Panc1 (cell line): ENCODE measurements at places on chromosomes 5 and 9. TPM values are rescaled to one million over a fixed set of nuclear protein-coding genes. Genes with fewer than 3 reads are reported as not detected.

DNA sequence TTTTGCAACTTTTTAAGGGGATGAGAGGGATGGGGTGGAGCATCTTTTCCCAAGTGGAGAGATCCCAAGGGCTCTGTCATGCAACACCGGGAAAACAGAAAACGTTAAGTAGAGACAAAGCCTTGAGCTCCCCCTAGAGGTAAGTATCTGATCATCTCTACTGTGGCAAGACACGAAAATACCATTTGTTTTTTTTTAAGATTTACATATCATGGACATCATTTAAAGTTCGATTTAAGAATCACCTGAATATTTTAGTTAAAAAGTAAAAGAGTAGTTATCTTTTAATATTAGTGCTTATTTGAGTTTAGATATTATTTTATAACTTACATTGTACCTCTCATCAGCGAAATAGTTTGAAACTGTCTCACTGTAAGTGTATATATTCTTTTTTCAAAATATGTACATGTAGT is 200.4 kb downstream of the LRRC70 start:
- H3K36me3 ChIP-seq, result no peaks in the 10 kb centered on the region
- no peaks in the 10 kb centered on the region for H3K27me3 ChIP-seq
- H3K27ac ChIP-seq, result no peak overlapping the region
- H3K4me1 ChIP-seq, result no peaks in the 10 kb centered on the region

GRCh38 chr5:171750311-171750788 is 35.3 kb upstream of the SMIM23 start:
- no peaks in the 10 kb centered on the region for H3K36me3 ChIP-seq
- H3K4me1 ChIP-seq, result no peaks in the 10 kb centered on the region
- no peak for DNase-seq
- H3K27ac ChIP-seq, result no peak overlapping the region
- no peaks in the 10 kb centered on the region for H3K27me3 ChIP-seq
- H3K4me3 ChIP-seq, result no peak overlapping the region

GRCh38 chr5:177432143-177432838 is 5.8 kb downstream of the GRK6 start:
- no peak overlapping the region for H3K27ac ChIP-seq
- DNase-seq, result no peak
- H3K36me3 ChIP-seq, result no peaks in the 10 kb centered on the region; the same call in 1 of the 2 replicates
- H3K27me3 ChIP-seq, result no peaks in the 10 kb centered on the region

DNA sequence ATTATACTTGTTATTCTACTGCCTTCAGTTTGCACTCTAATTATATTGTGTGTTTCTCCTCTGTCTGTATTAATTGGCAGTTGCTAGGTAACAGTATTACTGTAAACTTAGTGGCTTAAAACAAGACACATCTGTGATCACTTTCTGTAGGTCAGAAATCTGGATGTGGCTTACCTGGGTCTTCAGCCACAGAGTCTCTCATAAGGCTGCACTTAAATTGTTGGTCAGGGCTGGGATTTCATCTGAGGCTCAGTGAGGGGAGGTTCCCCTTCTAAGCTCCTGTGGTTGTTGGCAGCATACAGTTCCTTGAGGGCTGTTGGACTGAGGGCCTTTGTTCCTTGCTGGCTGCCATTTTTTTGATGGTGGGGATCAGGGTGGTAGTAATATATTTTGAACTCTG is 68.8 kb downstream of the SLC44A1 start:
- H3K27me3 ChIP-seq, result no peaks in the 10 kb centered on the region
- no peaks in the 10 kb centered on the region for H3K36me3 ChIP-seq
- H3K4me3 ChIP-seq, result no peak overlapping the region
- H3K27ac ChIP-seq, result no peak overlapping the region

DNA sequence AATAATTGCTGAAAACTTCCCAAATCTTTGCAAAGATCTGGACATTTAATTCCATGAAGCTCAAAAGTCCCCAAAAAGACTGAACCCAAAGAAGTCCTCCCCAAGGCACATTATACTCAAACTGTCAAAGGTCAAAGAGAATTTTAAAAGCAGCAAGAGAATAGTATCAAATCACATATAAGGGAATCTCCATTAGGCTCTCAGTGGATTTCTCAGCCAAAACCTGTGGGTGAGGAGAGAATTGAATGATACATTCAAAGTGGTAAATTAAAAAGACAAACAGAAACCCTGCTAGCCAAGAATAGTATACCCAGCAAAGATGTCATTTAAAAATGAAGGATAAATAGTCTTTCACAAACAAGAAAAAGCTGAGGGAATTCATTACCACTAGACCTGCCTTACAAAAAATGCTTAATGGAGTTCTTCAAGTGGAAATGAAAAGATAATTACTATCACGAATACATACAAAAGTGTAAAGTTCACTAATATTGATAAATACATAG is 134.1 kb downstream of the NDUFS4 start:
- H3K36me3 ChIP-seq, result no peaks in the 10 kb centered on the region
- H3K27ac ChIP-seq, result no peak overlapping the region
- no peak for DNase-seq

- H3K27ac ChIP-seq, result no peak overlapping the region
- H3K36me3 ChIP-seq, result no peaks in the 10 kb centered on the region
- DNase-seq, result no peak
- H3K4me3 ChIP-seq, result no peak overlapping the region
- H3K4me1 ChIP-seq, result no peaks in the 10 kb centered on the region
These were observed 464.5 kb downstream of the ICE1 start for GRCh38 chr5:5886812-5887486.

GRCh38 chr5:119397518-119398380 is 41.9 kb downstream of the TNFAIP8 start:
- no peaks in the 10 kb centered on the region for H3K36me3 ChIP-seq
- H3K27ac ChIP-seq, result no peak overlapping the region
- DNase-seq, result no peak
- no peak overlapping the region for H3K4me3 ChIP-seq
- H3K4me1 ChIP-seq, result peaks cover 3% of the 10 kb centered on the region; the same call in 1 of the 2 replicates

- no peak overlapping the region for H3K27ac ChIP-seq
- H3K4me3 ChIP-seq, result no peak overlapping the region
- DNase-seq, result no peak
- no peaks in the 10 kb centered on the region for H3K36me3 ChIP-seq
- H3K4me1 ChIP-seq, result no peaks in the 10 kb centered on the region
- no peaks in the 10 kb centered on the region for H3K27me3 ChIP-seq
These were observed 19.8 kb upstream of the EXOC3 start for GRCh38 chr5:423233-423565.

Gene MVB12B
- total RNA-seq, result 9.4 TPM

Gene LCP2
- total RNA-seq, result 0.36 TPM

GRCh38 chr9:92669527-92669889 is 423 bp downstream of the IPPK start:
- peak overlapping the region; percentile 92 for H3K4me3 ChIP-seq
- H3K27me3 ChIP-seq, result no peaks in the 10 kb centered on the region
- H3K36me3 ChIP-seq, result peaks cover 6% of the 10 kb centered on the region; the same call in 1 of the 2 replicates
- peak overlapping the region; percentile 77 for H3K27ac ChIP-seq
- DNase-seq, result no peak

Gene GRM6
- total RNA-seq, result not detected

- H3K27ac ChIP-seq, result no peak overlapping the region
- no peaks in the 10 kb centered on the region for H3K4me1 ChIP-seq
- H3K36me3 ChIP-seq, result no peaks in the 10 kb centered on the region
- H3K27me3 ChIP-seq, result no peaks in the 10 kb centered on the region
These were observed 1803.5 kb upstream of the CDH6 start for GRCh38 chr5:29389993-29390392.

DNA sequence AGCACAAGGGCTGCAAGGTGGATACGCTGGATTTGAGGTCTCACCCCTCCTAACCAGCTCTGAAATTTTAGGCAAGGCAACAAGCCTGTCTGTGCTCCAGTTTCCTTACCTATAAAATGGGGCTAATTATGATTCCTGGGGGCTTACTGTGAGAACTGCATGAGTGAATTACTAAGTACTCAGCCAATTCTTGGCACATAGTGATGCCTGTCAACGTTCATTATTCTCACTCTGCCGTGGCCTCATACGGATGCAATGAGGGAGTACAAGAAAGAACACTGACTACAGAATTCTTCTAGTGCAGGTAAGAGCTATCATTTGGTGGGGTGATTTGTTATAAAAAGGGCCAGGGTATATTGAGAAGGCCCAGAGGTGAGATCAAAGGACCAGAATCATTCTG is 16.7 kb downstream of the TNFSF8 start:
- H3K27me3 ChIP-seq, result no peaks in the 10 kb centered on the region
- no peaks in the 10 kb centered on the region for H3K4me1 ChIP-seq
- no peak for DNase-seq
- H3K4me3 ChIP-seq, result no peak overlapping the region
- H3K27ac ChIP-seq, result no peak overlapping the region
- H3K36me3 ChIP-seq, result no peaks in the 10 kb centered on the region

- no peaks in the 10 kb centered on the region; the same call in 1 of the 2 replicates for H3K36me3 ChIP-seq
- H3K4me3 ChIP-seq, result no peak overlapping the region
- no peak overlapping the region for H3K27ac ChIP-seq
These were observed 6.8 kb downstream of the TENT4A start for GRCh38 chr5:6719896-6720560.

- H3K27me3 ChIP-seq, result no peaks in the 10 kb centered on the region
- H3K4me3 ChIP-seq, result no peak overlapping the region
- no peaks in the 10 kb centered on the region for H3K36me3 ChIP-seq
- peaks cover 21% of the 10 kb centered on the region; the same call in 1 of the 2 replicates for H3K4me1 ChIP-seq
- H3K27ac ChIP-seq, result peak overlapping the region; percentile 93
These were observed 592.0 kb upstream of the WWC1 start for GRCh38 chr5:167699432-167699831.

- DNase-seq, result no peak
- H3K27ac ChIP-seq, result peak overlapping the region; percentile 89
- peaks cover 39% of the 10 kb centered on the region for H3K4me1 ChIP-seq
- peaks cover 3% of the 10 kb centered on the region; the same call in 1 of the 2 replicates for H3K36me3 ChIP-seq
- H3K4me3 ChIP-seq, result peak overlapping the region; percentile 72
- no peaks in the 10 kb centered on the region for H3K27me3 ChIP-seq
These were observed 1.6 kb downstream of the TMEM245 start for GRCh38 chr9:109117856-109118807.

GRCh38 chr5:91058575-91058974 is 324.5 kb downstream of the ARRDC3 start:
- no peaks in the 10 kb centered on the region for H3K36me3 ChIP-seq
- H3K4me3 ChIP-seq, result no peak overlapping the region
- no peak for DNase-seq
- peaks cover 2% of the 10 kb centered on the region; the same call in 1 of the 2 replicates for H3K27me3 ChIP-seq
- no peak overlapping the region for H3K27ac ChIP-seq

DNA sequence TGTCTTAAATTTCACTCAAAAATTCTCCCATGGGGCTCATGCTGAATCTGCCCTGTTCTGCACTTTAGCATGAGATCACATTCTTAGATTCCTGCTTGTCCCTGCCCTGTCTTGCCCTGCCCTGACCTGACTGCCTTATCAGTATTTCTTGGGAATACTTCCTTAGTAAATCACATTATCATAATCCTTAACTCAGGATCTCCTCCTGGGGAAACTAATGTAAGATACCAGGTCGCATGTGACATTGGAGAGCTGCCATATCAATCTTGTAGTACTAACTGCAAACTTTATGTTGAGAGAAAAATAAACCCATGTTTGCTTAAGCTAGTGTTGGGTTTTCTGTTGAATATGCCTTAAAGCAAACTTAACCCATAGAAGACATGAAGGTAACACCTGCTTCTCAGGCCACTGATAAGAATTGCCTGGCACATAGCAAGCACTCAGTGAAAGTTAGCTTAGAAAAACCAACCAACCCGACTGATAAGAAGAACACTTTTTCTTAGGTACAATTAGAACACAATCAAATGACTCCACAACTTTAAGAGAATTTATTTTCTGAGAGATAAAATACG is 53.3 kb downstream of the IL33 start:
- H3K27me3 ChIP-seq, result no peaks in the 10 kb centered on the region
- H3K4me3 ChIP-seq, result no peak overlapping the region
- no peaks in the 10 kb centered on the region for H3K4me1 ChIP-seq
- H3K36me3 ChIP-seq, result no peaks in the 10 kb centered on the region
- DNase-seq, result no peak
- no peak overlapping the region for H3K27ac ChIP-seq

Gene PCDHA11
- total RNA-seq, result 0.08 TPM

GRCh38 chr5:39523821-39524220 is 99.0 kb upstream of the DAB2 start:
- H3K36me3 ChIP-seq, result no peaks in the 10 kb centered on the region
- no peak for DNase-seq
- H3K4me1 ChIP-seq, result no peaks in the 10 kb centered on the region
- no peaks in the 10 kb centered on the region for H3K27me3 ChIP-seq
- H3K27ac ChIP-seq, result no peak overlapping the region

Gene RASEF
- total RNA-seq, result 2.9 TPM

DNA sequence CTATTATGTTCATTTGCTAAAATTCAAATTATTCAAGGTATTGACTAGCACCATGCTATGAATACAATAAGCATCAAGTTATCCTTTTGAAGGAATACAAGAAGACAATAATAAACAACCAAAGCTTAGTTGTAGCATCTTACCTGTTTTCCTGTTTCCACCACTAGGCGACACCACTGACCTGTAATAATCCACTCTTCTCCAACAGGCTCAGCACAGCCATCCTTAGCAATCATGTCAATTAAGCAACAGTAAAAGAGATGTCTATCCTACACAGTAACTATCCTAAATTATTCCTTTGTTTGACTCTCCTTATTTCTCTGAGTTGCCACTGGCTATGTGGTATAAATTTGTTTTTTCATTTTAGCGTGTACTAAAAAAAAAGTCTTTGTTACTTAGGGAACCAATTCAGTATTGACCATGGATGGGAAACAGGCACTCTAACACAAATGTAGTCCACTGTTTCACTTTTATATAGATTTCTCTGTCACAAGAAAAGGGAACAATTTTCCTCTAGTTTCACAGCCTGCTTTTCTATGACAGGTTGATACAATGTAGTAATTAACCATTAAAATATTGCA is 46.2 kb downstream of the PCA3 start:
- no peaks in the 10 kb centered on the region for H3K36me3 ChIP-seq
- no peak overlapping the region for H3K4me3 ChIP-seq
- H3K4me1 ChIP-seq, result no peaks in the 10 kb centered on the region
- no peaks in the 10 kb centered on the region for H3K27me3 ChIP-seq
- no peak overlapping the region for H3K27ac ChIP-seq

- DNase-seq, result no peak
- H3K27me3 ChIP-seq, result no peaks in the 10 kb centered on the region
- no peak overlapping the region for H3K27ac ChIP-seq
- peaks cover 14% of the 10 kb centered on the region for H3K4me1 ChIP-seq
These were observed 819 bp downstream of the ADRA1B start for GRCh38 chr5:159916841-159917761.

GRCh38 chr5:122523776-122524175 is 211.7 kb downstream of the SNCAIP start:
- H3K27me3 ChIP-seq, result no peaks in the 10 kb centered on the region
- no peak overlapping the region for H3K27ac ChIP-seq
- no peak overlapping the region for H3K4me3 ChIP-seq
- no peaks in the 10 kb centered on the region for H3K36me3 ChIP-seq
- no peaks in the 10 kb centered on the region for H3K4me1 ChIP-seq
- DNase-seq, result no peak

DNA sequence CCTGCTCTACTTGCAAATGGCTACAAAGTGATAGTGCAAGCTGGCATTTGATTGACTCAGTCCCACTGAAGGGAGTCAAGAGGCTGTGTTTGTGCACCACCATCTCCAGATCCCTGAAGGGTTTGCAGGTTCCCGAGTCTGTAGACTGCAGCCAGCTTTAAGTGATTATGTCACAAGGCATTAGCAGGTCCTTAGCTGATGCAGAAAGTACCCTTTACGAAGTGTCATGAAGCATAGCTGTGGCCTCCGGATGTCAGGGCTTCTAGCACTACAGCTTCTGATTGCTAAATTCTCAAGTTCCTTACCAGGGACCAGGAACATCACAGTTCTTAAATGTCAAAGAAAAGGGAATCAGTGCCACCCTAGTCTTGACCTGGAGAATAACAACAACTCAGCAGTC is 311.3 kb upstream of the TRPC7 start:
- H3K27me3 ChIP-seq, result no peaks in the 10 kb centered on the region
- H3K36me3 ChIP-seq, result no peaks in the 10 kb centered on the region
- no peak overlapping the region for H3K27ac ChIP-seq

Gene PCDHB10
- total RNA-seq, result 0.72 TPM

GRCh38 chr5:77087484-77088261 is 588 bp upstream of the ZBED3 start:
- peaks cover 14% of the 10 kb centered on the region for H3K4me1 ChIP-seq
- H3K36me3 ChIP-seq, result peaks cover 2% of the 10 kb centered on the region; the same call in 1 of the 2 replicates
- DNase-seq, result no peak
- H3K27me3 ChIP-seq, result no peaks in the 10 kb centered on the region

Gene OR1J4
- total RNA-seq, result not detected
